ENCODE measurements at places on chromosomes 1 and 21.

GRCh38 chr1:168373869-168374268 is 93.2 kb downstream of the TBX19 start:
- DNase-seq: no peak

DNA sequence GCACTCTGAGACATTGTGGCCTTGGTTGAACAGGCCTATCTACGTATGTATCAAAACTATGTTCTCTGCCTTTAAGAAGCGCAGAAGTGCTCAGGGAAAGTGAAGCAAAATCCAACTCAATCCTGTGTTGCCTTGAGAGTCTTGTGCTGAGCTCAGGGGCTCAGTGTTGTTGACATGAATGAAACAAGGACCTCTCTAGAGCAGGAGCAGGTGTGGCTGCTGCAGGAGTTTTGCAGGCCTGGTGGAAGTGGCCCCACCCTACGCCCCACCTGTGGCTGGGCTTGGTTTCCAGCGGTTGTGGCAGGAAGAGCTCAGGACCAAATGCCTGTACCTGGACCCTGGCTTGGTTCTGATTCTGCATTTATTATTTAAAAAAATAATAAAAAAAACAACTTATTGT is 20.9 kb downstream of the CA6 start:
- DNase-seq: no peak

- no peak for DNase-seq
These were observed 1446.8 kb downstream of the NCAM2 start for GRCh38 chr21:22444990-22445389.

DNA sequence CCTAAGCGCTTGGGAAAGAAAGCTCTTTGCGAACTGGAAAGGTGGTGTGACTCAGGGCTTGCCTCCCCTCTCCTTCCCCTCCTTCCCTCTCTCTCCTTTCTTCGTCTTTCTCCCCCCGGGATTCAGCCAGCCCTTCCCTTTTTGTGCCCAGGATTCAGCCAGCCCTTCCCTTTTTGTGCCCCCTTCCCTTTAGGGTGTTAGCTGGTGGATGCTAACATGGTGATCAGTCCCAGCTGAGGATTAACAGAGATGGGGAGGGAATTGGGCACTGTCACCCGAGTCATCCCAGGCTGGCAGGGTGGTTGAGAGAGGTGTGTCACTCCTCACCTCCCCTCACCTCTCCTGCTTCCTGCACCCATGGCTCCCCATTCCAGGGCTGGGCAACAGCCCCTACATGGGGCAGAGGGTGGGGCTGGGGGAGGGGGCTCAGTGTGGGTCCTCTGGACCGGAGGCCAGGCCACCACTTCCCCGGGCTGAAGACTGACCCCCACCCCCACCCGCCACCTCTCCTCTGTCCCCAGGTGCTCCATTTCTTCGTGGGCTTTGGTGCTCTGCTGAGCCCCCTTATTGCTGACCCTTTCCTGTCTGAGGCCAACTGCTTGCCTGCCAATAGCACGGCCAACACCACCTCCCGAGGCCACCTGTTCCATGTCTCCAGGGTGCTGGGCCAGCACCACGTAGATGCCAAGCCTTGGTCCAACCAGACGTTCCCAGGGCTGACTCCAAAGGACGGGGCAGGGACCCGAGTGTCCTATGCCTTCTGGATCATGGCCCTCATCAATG is 51.5 kb downstream of the ELK4 start:
- no peak for DNase-seq

GRCh38 chr1:220326578-220326977 is 54.3 kb upstream of the RAB3GAP2 start:
- no peak for DNase-seq

DNA sequence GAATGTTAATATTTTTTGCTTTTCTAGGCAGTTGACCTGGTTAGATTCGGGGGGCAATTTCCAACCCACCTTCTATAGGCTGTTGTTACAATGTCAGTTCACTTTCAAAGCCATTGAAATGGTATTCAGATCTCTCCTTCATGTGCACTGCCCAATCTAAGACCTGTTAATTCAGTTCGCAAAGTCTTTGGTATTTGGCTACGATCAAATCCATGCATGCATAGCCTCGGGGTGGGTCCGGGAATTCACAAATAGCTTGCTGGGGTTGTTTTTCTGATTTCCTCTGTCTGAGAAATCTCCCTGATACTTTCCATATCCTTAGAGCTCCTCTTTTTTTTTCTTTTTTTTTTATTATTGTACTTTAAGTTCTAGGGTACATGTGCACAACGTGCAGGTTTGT is 252.6 kb upstream of the SPAG17 start:
- no peak for DNase-seq

GRCh38 chr1:12180315-12180714 is 13.5 kb downstream of the TNFRSF1B start:
- DNase-seq: no peak

- no peak for DNase-seq
These were observed 13.1 kb downstream of the LYST start for GRCh38 chr1:235853653-235854052.

- DNase-seq: no peak
These were observed 875 bp upstream of the FAM3B start for GRCh38 chr21:41315726-41316125.

DNA sequence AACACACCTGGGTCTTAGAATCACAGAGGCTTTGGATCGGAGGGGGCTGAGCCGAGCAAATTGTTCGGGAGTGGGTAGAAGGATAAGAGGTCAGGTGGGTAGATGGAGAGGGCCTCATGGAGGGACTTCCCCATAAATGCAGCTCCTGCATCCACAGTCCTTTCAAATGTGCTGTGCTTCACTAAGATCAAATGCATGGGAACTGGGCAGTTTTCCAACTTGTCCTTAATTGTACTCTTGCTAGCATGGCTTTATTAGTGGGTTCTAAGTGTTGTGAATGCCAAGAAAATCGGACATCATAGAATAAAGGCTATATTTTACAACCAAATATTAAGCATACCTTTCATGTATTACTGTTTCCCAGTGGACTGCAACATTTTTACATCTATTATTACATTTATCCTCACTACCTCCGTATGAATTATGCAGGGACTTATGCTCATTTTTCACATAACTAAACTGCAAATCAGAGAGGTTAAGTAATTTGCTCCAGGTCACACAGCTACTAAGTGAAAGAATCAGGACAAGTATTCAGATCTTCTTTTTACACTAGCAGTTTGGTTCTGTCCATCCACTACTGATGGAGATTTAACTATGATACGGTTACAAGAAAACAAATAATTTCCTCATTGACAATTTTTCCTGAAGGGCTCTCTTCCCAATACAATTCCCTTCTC is 174.5 kb upstream of the RUNX1 start:
- no peak for DNase-seq
